Mesendoderm (in vitro differentiated cells): ENCODE measurements at places on chromosomes 12 and 14.

DNA sequence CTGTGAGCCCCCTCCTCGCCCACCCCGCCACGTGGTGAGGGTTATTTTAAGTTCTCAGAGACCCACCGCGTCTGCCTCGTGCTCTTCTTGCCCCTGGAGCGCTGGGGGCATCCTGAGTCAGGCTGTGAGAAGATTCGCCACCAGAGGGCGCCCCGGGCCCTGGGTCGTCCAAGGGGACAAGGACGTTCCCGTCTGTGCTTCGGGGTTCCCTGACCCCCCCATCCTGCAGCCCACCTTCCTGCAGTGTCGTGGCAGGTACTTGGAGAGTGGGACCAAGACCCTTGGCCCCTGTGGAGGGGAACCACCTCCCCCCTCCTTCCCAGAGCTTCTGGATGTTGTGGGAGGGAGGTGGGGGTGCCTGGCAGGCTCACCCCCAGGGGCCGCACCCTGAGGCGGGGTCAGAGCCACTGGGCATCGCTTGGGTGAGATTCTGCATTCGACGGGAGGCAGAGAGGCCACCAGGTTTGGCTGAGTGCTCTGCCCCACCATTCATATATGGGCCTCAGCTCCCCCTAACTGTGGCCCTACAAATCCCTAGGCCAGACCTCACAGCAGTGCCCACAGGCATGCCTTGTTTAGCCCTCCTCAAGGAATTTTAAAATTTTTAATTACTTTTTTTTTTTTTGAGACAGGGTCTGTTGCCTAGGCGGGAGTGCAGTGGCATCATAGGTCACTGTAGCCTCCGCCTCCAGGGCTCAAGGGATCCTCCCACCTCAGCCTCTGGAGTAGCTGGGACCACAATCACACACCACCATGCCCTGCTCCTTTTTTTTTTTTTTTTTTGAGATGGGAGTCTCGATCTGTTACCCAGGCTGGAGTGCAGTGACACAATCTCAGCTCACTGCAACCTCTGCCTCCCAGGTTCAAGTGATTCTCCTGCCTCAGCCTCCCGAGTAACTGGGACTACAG is 17.0 kb downstream of the RHOF start:
- DNase-seq: peak; percentile 73

- no peak for DNase-seq
Measured at GRCh38 chr12:97404093-97404492, 58.5 kb upstream of the RMST start.

- DNase-seq: peak; percentile 79
Measured at GRCh38 chr12:54725233-54725843, 77.2 kb upstream of the DCD start.

DNA sequence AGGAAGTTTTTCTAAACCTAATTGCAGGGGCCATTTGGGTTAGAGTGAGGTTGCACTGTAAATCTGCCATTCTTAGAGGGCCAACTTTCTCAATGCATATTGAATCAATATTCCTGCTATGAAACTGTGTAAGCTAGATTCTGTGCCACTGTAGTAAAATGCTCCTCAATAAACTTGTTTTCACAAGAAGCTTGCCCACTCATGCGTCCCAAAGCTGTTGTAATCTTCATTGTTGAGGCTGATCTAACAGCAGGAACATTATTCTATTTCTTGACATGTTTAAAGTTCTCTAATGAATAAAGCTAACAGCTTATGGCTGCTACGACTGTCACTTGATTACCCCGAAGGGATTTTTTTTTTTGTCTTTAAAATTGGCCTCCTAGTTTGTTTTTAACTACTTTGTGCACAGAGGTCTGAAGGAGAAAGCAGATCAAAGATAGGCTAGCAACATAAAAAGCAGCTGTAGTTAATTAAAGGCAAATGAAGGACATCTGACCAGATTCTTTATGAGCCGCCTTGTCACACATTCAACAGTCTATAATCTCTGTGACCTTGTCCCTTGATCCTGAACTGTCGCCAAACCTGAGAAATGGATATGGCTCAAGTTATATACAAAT is 243.7 kb downstream of the PAX9 start:
- no peak for DNase-seq

GRCh38 chr14:99041820-99042174 is 230.2 kb downstream of the BCL11B start:
- DNase-seq: peak; percentile 18

DNA sequence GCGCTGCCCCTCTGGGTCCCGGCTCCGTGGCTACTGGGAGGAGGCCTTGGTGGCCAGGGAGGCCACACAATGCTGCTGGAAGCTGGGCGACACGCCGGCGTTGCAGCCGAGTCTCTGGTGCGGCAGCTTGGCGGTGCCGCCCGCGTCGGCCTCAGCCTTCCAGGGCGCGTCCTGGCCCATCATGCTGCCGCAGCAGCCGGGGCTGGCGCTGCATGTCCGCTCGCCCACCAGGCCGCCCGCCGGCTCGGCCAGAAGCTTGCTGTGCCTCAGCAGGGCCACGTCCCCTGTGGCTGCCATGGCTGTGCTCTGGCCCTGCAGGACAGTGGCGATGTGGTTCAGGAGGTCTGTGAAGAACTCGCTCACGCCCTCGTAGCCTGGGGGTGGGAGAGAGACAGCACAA is 18.6 kb downstream of the CHGA start:
- DNase-seq: no peak

GRCh38 chr12:46786774-46787173 is 39.0 kb downstream of the SLC38A4 start:
- DNase-seq: no peak

GRCh38 chr12:120259418-120260202 is 5.9 kb downstream of the PXN start:
- no peak for DNase-seq
